Memory B cell (primary cell): ENCODE measurements at places on chromosomes 1 and 21.
A peak's percentile ranks its signal among the peaks of the same experiment; 100 is the strongest.

- H3K27ac ChIP-seq = no peak overlapping the region
- peaks cover 12% of the 10 kb centered on the region for H3K36me3 ChIP-seq
- peaks cover 34% of the 10 kb centered on the region for H3K4me1 ChIP-seq
- no peak overlapping the region for H3K4me3 ChIP-seq
These were observed 2.7 kb downstream of the KIAA0319L start for GRCh38 chr1:35554266-35555211.

GRCh38 chr1:116262995-116263385, 110.1 kb upstream of the ATP1A1 start:
- H3K4me1 ChIP-seq = peaks cover 2% of the 10 kb centered on the region
- no peaks in the 10 kb centered on the region for H3K36me3 ChIP-seq
- H3K27me3 ChIP-seq = peaks cover 11% of the 10 kb centered on the region
- no peak for DNase-seq
- H3K27ac ChIP-seq = no peak overlapping the region

DNA sequence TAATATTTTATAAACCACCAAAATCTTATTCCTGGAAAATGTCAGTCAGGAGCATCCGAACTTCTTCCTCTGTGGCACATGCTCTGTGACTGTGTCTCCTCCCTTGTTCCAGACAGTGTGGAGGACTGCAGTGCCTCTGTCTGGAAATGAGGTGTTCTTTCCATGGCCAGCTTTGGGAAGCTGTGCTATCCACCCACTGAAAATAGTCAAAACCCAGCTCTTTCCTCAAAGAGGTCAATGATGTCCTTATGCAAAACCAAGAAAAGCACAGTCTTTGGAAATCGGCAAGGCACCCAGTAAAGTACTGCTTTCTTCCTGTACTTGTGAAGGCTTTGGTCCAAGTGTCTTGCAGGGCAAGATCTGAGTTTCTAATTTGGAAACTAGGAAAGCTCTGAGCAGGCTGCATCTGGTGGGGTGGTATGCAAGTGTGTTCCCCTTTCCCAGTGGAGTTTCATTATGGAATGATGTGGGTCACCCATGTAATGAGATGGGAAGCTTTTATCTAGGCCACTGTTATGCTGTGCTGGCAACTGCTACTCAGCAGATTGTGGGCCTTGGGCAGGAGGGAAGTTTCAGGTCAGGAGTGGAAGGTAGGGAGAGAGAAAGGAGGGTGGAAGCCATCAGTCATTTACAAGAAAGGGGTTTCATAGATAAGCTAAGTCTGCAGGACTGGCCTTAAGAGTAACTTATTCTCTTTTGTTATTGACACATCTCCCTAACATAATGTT, 6.0 kb downstream of the KIAA0040 start:
- H3K27ac ChIP-seq = peak overlapping the region; percentile 88
- H3K4me1 ChIP-seq = peaks cover 83% of the 10 kb centered on the region
- no peak for DNase-seq
- peak overlapping the region; percentile 99 for H3K4me3 ChIP-seq

- H3K27me3 ChIP-seq = peaks cover 6% of the 10 kb centered on the region
- no peak overlapping the region for H3K4me3 ChIP-seq
- H3K36me3 ChIP-seq = no peaks in the 10 kb centered on the region
- DNase-seq = no peak
- H3K4me1 ChIP-seq = peaks cover 9% of the 10 kb centered on the region
These were observed 52.5 kb downstream of the CDC7 start for GRCh38 chr1:91553177-91553591.

- no peak for DNase-seq
- H3K27ac ChIP-seq = peak overlapping the region; percentile 99
- H3K4me3 ChIP-seq = peak overlapping the region; percentile 97
- no peaks in the 10 kb centered on the region for H3K27me3 ChIP-seq
These were observed 391 bp upstream of the CENPS start for GRCh38 chr1:10429868-10430215.

DNA sequence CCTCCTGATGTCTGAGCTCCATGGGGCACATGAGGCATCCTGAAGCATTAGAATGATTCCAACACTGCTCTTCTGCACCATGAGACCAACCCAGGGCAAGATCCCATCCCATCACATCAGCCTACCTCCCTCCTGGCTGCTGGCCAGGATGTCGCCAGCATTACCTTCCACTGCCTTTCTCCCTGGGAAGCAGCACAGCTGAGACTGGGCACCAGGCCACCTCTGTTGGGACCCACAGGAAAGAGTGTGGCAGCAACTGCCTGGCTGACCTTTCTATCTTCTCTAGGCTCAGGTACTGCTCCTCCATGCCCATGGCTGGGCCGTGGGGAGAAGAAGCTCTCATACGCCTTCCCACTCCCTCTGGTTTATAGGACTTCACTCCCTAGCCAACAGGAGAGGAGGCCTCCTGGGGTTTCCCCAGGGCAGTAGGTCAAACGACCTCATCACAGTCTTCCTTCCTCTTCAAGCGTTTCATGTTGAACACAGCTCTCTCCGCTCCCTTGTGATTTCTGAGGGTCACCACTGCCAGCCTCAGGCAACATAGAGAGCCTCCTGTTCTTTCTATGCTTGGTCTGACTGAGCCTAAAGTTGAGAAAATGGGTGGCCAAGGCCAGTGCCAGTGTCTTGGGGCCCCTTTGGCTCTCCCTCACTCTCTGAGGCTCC, 11.1 kb upstream of the RASSF5 start:
- peaks cover 31% of the 10 kb centered on the region for H3K4me1 ChIP-seq
- H3K4me3 ChIP-seq = peak overlapping the region; percentile 32
- no peaks in the 10 kb centered on the region for H3K27me3 ChIP-seq
- H3K27ac ChIP-seq = peak overlapping the region; percentile 91
- no peak for DNase-seq

- H3K27me3 ChIP-seq = peaks cover 25% of the 10 kb centered on the region
- no peaks in the 10 kb centered on the region for H3K36me3 ChIP-seq
- H3K4me3 ChIP-seq = no peak overlapping the region
These were observed 86.2 kb downstream of the RIPK4 start for GRCh38 chr21:41680444-41681347.

DNA sequence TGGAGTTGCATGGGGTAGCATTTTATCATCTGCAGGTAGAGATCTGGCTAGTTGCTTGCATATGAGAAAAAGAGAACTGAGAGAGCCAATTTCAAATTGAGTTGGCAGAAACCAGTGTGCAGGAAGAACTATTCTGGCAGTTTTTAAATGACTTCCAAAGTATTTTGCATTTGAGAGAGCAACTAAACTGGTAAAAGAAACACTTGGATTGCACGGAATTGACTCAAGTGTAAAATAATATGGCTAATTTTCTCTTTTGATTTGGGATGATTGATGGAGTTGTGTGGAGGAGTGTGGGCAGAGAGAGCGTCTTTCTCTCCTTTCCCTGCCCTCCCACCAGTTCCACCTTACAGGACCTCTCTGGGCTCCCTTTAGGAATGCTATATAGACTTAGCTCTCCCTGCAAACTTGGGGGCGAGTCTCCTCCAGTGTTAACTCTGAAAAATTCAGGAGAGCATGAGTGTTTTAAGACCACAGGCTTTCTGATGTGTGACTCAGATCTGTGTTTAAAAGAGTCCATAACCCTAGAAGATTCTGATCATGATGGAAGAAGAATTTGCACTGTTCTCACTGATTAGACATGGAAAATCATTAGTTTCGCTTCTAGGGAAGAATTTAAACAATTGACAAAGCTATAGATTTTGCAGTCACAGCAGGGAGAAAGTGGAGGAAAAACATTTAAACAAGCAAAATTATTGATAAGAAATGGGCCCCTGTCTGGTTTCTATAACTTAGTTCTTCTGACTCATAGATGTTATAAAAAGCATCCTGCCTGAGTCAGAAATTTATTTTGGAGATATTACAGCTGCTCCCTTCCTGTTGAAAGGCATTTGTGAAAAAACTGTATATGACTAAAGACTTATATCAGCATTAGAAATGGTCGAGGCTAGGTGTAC, 24.9 kb upstream of the CTBS start:
- H3K4me3 ChIP-seq = no peak overlapping the region
- no peak for DNase-seq
- no peaks in the 10 kb centered on the region for H3K27me3 ChIP-seq
- peaks cover 4% of the 10 kb centered on the region for H3K36me3 ChIP-seq
- H3K4me1 ChIP-seq = peaks cover 6% of the 10 kb centered on the region

DNA sequence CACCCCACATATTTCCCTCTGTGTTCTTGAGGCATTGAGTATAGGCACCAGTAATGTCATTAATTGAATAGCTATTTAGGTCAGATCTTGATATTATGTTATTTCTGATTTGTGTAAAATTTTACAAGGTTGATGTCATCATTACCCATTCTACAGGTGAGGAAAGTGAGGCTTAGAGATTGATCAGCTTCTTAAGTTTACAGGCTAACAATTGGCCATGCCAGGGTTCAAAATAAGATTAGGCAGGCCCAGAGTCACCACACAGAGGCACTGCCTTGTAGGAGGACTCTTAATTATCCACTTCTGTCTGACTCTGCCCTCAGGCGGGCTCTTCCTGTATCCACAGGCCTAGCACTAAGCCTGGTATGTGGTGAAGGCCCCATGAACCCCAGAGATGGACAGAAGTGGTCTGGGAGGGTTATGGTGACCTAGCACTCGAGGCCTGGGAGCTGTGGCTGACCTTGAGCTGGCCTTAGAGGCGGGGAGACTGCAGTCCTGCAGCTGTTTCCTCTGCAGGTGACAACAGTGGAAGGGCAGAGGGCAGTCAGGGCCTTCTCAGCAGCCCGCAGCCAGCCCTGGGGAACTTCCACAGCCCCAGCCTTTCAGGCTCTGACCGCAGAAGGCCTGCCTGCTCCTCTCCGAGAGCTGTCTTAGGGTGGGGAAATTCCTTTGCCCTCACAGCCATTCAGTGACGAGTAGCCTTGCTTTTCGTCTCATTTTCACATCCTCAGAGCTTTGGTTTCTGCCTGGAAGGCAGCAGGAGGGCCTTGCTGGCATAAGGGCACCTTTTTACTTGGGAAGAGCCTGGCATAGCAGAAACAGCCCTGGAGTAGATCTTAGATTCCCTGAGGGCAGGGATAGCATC, 12.2 kb downstream of the ZDHHC18 start:
- H3K4me1 ChIP-seq = peaks cover 23% of the 10 kb centered on the region
- H3K27ac ChIP-seq = peak overlapping the region; percentile 96
- H3K27me3 ChIP-seq = no peaks in the 10 kb centered on the region
- H3K4me3 ChIP-seq = no peak overlapping the region

DNA sequence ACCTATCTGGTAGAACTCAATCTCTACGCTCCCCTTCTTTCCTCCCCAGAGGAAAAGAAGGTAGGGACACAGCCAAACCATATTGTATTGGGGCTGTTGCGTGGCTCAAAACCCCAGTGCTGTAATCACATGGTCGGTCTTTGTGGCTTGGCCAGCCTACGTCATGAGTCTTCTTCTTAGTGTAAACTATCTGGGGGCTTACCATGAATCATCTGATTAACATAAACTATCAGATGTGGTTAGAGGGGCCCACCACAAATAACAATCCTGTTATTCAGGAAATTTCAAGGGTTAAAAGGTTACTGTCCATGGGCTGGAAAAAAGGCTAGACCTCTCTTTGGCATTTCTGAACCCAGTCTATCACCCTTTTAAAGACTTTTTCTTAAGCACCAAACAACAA, 49.5 kb upstream of the GPR52 start:
- H3K27ac ChIP-seq = no peak overlapping the region
- H3K4me1 ChIP-seq = peaks cover 6% of the 10 kb centered on the region
- peaks cover 40% of the 10 kb centered on the region for H3K36me3 ChIP-seq
- H3K4me3 ChIP-seq = no peak overlapping the region
- H3K27me3 ChIP-seq = no peaks in the 10 kb centered on the region

- H3K4me1 ChIP-seq = no peaks in the 10 kb centered on the region
- H3K27me3 ChIP-seq = peaks cover 15% of the 10 kb centered on the region
- H3K4me3 ChIP-seq = no peak overlapping the region
- DNase-seq = no peak
- no peaks in the 10 kb centered on the region for H3K36me3 ChIP-seq
- no peak overlapping the region for H3K27ac ChIP-seq
These were observed 81.6 kb upstream of the DISP3 start for GRCh38 chr1:11397151-11397901.

GRCh38 chr1:193754732-193755427, 568.5 kb upstream of the B3GALT2 start:
- H3K27me3 ChIP-seq = no peaks in the 10 kb centered on the region
- no peaks in the 10 kb centered on the region for H3K4me1 ChIP-seq
- no peak overlapping the region for H3K4me3 ChIP-seq
- no peak for DNase-seq
- H3K36me3 ChIP-seq = no peaks in the 10 kb centered on the region

GRCh38 chr1:217528271-217528670, 102.6 kb downstream of the GPATCH2 start:
- H3K4me1 ChIP-seq = peaks cover 3% of the 10 kb centered on the region
- no peak overlapping the region for H3K4me3 ChIP-seq
- H3K36me3 ChIP-seq = peaks cover 10% of the 10 kb centered on the region
- H3K27me3 ChIP-seq = no peaks in the 10 kb centered on the region
- peak overlapping the region; percentile 11 for H3K27ac ChIP-seq

- H3K27ac ChIP-seq = no peak overlapping the region
- peaks cover 25% of the 10 kb centered on the region for H3K27me3 ChIP-seq
- peaks cover 2% of the 10 kb centered on the region for H3K4me1 ChIP-seq
- no peaks in the 10 kb centered on the region for H3K36me3 ChIP-seq
- no peak overlapping the region for H3K4me3 ChIP-seq
These were observed 3.1 kb upstream of the TINAGL1 start for GRCh38 chr1:31573261-31573660.

DNA sequence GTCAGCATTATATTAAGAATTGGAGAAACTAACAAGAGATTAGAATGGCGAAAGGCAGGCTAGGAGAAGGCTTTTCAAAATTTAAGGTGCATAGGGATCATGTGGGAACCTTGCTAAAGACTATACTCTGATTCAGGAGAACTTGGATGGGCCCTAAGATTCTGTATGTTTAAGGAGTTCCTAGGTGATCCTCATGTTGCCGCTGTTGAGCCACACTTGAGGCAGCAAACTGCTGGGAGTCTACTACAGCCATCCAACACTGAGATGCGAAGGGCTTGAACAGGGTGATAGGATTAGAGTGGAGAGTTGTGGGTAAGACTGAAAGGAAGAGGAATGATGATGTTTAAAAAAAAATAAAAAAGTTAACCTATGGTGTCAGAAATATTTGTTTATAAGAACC, 1013.2 kb downstream of the MRPL39 start:
- H3K36me3 ChIP-seq = no peaks in the 10 kb centered on the region
- no peak for DNase-seq
- H3K4me1 ChIP-seq = no peaks in the 10 kb centered on the region

- no peaks in the 10 kb centered on the region for H3K27me3 ChIP-seq
- no peak for DNase-seq
- peaks cover 24% of the 10 kb centered on the region for H3K4me1 ChIP-seq
- no peak overlapping the region for H3K4me3 ChIP-seq
- H3K36me3 ChIP-seq = peaks cover 2% of the 10 kb centered on the region
These were observed 29.5 kb upstream of the SLC44A3 start for GRCh38 chr1:94790670-94791069.

DNA sequence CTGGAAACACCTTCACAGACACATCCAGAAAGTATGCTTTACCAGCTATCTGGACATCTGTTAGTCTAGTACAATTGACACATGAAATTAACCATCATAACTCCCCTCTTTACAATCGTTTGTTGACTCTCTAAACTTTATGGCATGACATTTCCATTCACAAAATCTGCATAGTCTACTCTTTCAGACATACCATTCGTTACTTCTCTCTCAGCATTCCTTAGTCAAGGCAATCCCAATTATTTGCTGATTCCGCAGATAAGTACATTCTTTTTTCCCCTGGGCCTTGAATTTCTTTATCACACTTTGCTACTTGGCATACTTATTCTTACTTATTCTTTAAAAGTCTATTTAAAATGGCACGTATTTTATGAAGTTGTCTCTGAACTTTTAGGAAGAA, 15.1 kb upstream of the CRB1 start:
- H3K4me1 ChIP-seq = no peaks in the 10 kb centered on the region
- no peaks in the 10 kb centered on the region for H3K36me3 ChIP-seq
- DNase-seq = no peak
- H3K27me3 ChIP-seq = no peaks in the 10 kb centered on the region
- no peak overlapping the region for H3K27ac ChIP-seq
